8988T (cell line): ENCODE measurements at places on chromosomes 3 and 15.

GRCh38 chr3:44039006-44039405, 202.7 kb upstream of the TOPAZ1 start:
- DNase-seq = no peak

DNA sequence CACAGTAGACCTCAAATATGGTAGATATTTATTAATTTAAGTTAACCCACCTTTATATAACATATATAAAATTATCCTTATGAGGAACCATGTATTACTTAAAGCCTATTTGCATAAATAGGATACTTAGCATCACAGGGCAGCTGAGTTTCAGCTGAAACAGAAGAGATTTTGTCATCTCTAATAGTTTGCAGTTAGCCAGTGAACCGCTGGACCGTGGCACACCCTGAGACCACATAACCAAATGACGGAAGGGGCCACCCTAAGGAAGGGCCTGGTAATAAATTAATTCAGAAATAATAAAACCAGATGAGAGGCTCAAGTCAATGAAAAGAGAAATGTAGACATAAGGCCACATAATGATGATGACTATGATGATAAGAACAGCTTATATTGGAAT, 107.7 kb downstream of the MYO5A start:
- DNase-seq = no peak

DNA sequence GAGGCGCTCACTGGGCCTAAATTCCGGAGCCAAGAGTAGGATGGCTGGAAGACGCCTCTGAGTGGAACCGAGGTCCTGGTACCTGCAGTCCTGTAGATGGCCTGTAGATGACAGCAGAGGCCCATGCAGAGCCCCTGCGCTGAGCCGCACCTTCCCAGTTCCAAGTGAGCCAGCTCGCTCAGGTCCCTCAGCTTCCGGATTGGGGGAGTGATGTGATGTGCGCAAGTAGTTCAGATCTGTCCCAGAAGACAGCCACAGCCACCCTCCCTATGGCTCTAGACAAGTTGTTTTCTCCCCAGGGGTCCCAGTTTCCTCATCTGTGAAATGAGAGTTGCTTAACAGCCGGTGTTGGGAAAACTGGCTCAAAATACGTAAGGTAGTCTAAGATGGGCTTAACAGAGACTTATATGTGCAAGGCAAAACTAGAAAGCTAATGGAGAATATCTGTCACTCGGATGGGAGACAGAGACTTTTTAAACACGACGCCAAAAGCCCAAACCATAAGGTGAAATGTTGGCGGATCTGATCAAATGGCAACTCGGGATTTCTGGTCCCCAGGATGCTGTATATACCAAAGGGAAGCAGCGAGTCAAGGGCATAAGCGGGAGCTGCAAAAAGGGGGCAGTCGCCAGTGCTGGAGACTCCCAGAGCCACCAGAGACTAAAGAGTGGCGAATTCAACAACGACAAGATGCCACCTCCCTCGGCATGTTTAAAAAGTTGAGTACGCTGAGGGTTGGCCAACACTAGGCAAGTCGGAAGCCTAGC, 765 bp upstream of the MAPKAPK3 start:
- DNase-seq = peak; percentile 92

GRCh38 chr3:104992676-104993075, 374.0 kb upstream of the ALCAM start:
- no peak for DNase-seq

DNA sequence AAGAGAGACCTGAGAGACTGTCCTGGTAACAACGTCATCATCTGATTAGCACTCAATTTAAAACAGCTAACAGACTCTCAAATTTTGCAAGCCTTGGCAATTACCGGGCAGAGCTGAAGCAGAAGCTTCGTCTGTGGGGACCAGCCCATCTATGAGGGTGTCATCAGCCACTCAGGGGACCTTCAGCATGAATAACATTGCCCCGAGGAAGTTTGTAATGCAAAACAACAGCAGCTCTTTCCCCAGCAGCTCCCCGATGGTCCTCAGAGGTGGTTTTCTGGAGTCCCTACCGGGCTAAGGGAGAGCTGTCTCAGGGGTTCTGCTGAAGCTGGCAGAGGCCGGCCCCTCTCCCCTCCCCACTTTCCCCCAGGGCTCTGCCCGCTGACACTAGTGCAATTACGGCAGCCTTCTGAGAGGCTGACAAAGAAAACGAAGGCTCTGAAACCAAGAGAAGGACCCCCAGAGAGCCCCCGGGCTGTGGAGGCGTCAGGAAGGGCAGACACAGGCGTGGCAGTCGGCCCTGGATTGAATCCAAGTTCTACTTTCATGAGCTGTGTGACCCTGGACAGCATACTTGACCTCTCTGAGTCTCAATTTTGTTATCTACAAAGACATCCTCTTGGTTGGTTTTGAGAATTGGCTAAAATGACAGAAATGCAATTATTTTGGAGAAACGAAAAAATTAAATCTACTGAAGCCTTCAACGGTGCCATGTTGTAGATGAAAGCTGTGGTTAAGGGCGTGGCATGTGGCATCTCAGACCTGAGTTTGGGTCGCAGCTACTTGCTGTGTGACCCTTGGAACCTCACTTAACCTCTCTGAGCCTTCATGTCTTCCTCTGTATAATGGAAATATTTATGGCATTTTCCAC, 102.1 kb upstream of the TLE3 start:
- DNase-seq = no peak

DNA sequence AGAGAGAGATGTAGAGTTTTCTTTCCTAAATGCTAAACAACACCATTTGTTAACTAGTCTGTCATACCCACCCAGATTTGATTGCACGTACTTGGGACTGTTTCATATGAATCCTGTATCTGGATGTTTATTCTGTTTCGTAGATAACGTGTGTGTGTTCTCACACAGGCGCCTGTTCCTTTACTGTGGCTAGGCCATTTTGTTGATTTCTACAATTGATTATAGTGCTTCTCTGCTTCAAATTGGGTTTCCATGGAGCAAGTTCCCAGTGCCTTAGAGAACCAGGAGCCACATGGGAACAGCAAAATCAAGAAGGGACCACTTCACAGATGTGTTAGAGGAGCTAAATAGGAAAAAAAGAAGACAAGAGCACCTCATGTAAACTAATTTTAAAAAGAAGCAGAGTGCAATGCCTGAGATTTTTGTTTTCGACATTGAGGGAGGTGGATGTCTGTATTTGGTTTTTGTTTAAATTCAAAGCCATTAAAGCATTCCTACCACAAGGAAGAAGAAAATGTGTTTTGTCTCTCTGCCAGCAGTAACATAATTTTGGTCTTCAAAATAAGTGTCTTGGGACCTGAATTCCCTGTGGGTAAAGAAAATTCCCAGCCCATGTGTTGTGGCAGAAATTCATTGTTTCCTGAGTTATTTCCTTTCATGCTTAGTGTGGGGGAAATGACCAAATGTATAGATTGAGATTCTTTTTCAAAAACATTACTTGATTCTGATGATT, 424.0 kb upstream of the C2CD4B start:
- DNase-seq = no peak

- DNase-seq = no peak
Measured at GRCh38 chr3:106930086-106930485, 447.2 kb upstream of the CCDC54 start.

DNA sequence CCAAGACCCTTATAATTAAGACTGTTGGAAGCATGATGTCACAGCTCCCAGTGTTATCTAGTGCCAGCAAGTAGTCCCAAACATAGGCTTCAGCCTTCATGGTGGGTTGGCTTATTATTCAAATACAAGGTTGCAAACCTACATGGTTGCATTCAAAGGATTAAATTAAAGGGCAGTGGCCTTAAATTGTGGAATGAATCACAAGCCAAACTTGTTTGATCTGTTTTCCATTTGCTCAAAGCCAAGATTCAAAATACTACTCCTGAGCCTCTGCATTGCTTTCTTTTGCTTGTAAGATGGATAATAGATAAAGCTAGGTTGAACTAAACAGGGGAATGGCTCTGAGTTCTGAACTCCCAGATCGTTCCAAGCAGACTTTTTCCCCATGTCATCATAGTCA, 52.4 kb upstream of the GNB4 start:
- DNase-seq = no peak

DNA sequence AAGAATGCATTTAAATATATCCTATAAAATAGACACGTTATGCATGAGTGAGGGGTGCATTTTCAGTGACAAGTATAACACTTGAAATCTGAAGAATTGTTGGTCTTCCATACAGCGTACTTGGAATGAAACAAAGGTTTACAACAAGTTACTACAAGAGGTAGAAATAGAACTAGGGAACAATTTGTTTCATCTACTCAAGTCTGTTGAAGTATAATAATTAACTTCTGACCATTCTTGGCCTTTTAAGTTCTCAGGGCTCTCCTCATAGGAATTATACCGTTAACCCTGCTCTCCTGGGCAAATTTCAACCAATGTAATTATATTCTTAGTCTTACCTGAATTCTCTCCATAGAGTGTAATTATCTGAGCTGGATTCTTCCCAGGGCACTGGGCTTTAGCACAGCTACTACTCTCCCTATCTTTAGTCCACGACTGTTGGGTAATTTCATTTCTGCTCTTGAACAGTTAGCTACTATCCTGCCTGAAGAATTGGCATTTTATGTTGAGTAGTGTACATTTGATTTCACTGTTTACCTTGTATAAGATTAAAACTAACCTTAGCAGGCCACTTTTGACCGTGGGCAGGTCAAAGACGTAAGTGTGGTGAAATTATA, 100.6 kb downstream of the UBE2E2 start:
- DNase-seq = no peak

- DNase-seq = no peak
Measured at GRCh38 chr3:45923755-45924154, 19.5 kb upstream of the CXCR6 start.

- no peak for DNase-seq
Measured at GRCh38 chr3:5058471-5058951, 63.6 kb upstream of the ARL8B start.

GRCh38 chr3:113783980-113784379, 37.1 kb downstream of the ATP6V1A start:
- no peak for DNase-seq

DNA sequence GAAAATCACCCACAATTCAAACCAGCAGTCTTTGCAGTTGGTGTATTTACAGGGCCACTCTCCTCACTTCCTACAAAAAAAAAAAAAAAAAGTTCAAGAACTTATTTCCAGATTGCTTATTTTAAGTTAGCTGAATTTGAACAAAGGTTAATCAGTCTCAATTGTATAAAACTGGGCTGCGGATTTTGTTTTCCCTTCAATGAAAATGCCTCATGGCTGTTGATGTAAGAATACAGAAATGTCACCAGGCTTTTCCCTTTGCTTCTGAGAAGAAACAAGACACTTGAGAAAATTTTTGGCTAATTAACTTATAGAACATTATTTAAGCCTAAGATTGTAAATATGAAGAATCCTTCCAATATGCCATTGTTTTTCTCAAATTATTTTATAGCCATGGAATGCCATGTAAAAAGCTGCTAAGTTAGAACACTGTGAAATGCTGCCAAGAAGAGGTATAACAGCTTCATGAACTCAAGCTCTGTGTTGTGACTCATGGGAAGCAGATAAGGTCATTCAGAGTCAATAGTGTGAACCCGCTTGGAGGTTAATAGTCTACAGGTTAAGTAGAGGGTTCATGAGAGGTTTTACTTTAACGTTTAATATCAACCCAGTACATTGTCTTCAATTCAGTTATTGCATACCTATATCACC, 84.3 kb upstream of the ABI3BP start:
- no peak for DNase-seq

DNA sequence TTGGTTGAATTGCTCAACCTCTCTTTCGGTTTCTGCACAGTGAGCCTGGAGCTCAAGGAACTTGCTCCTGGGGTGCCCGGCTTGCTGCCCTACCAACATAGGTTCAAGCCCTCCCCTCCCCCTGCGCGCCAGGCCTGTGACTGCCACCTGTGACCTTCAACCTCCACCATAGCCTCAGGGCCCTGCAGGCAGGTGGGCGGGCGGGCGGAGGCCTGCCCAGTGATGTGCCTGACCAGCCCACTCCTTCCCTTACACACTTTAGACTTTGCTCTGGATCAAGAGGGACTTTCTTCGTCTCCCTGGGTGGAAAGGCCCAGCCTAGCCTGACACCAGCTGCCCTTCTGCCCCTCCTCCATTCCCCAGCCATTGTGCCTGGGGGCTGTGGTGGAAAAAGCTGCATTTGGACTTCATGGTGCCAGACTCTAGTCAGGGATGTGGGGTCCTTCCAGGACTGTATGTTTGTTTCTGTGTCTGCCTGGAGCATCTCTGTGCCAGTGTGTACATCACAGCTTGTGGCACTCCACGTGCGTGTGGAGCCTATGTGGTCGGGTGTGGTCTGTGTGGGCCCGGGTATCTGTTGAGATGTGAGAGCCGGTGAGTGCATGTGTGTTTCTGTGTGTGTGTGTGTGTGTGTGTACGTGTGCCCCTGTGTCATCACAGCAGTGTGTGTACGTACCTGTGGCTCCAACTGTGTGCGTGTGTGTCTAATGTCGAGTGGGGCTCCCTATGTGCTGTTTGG, 9.5 kb downstream of the PRKCD start:
- no peak for DNase-seq

DNA sequence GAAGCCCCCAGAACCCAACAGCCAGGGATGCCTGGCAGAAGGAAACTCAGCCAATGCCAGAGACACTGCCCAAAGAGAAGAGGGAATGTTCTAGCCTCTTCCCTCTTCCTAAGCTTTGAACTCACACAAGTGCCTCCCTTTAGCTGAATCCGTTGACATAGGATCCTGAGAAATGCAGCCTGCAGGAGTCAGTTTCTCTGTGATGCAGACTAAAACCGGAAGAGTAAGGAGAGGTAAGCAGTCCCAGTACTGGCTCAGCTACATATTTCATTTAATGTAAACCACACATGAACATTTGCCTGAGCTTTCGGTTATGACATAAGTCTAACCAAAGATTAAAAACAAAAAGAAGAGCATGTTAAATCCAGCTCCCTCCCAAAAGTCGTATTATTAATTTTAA, 768.7 kb downstream of the TBL1XR1 start:
- no peak for DNase-seq

DNA sequence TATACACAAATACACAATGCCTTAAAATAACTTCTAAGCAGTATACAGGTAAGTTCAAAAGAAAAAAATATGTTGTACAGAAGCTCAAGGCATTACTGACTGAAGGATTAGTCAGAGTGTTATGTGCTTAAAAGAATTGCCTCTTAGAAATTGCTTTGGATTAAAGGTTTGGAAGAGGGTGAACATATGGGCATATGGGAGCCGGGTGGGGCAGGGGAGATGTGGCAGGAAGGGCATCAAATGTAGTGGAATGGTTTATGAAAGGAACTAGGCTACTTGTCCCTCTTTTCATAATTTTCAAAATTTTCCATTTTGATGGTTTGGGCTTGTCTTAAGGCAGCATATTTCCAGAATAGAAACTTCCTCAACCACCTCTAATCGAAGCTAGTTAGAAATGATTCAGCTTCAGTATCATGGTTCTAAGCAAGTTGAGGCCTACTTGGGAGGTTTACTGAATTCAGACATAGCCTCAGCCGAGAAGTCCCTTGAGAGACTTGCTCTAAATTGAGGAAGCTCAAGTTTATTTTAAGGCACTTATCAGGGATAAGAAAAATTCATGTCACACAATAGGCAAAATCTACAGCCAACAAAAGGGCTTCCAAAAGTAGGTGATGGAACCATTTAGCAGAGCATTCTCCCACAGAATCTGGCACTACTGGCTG, 10.1 kb upstream of the GOLGB1 start:
- no peak for DNase-seq

DNA sequence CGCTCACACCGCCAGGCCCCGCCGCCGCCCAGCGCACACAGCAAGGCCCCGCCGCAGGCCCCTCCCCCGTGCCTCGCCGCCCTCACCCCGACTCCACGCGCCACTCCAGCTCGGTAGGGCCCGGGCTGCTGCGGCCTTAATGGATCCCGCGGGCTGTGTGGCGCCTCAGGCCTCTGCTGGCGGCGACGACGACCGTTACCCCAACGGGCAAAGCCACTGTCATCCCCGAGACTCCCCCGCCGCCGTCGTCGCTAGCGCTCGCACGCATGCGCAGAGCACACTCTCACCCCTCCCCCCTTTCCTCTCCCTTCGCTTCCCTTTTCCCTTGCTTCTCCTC, at the start of gene MSL2:
Gene MSL2, minus strand, starts transcription at position 272 of the 337 bp plus-strand sequence. CDS start 1,222 bp downstream, outside the sequence.
- DNase-seq = no peak
